ENCODE measurements at places on chromosomes 7 and 10.

DNA sequence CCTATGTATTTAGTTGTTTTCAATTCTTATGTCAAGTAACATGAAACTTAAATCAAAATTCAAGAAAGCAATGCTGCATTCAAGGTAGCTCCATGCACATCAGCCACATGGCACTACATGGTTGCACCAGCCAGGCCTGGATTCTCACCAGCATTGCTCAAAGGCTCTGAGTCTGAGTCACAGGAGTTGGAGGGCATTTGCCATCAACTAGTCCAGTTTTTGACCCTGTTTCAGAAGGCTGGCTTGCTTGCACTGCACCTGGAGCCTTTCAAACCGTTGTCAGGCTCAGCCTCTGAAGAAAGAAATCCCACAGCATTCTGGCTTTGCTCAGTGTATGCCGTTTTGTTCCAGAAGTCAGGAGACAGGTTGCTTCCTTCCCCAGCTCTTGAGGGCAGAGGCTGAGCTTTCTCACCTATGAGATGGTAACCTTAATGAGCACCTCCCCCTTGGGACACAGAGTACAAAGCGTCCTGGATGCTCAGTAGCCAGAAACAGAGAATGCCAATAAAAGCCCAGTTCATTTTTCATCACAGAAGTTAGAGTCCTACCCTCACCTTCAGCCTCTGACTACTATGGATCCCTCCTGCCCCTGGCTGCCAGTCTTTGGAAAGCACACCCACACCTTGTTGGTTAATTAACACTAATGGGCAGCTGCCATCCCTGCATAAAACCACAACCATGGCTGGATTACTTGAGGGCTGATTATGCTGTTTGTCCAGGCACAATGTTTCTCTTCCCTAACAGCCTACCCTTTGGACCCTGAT lies 288.4 kb upstream of the LRRTM3 start:
- DNase-seq: peak; percentile 43

DNA sequence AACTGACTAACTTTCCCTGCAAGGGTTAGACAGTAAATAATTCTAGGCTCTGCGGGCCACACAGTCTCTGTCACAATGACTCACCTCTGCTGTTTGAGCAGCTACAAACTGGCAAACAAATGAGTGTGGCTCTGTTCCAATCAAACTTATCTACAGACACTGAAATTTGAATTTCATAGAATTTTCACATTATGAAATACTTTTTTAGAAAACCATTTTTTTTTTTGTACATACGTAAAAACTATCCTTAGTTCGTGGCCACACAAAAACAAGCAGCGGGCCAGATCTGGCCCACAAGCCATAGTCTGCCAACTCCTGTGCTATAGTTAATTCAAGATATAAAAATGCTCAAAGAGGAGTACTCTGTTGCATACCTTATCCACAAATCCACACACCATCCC lies 32.6 kb downstream of the PIP4K2A start:
- DNase-seq: peak; percentile 71

DNA sequence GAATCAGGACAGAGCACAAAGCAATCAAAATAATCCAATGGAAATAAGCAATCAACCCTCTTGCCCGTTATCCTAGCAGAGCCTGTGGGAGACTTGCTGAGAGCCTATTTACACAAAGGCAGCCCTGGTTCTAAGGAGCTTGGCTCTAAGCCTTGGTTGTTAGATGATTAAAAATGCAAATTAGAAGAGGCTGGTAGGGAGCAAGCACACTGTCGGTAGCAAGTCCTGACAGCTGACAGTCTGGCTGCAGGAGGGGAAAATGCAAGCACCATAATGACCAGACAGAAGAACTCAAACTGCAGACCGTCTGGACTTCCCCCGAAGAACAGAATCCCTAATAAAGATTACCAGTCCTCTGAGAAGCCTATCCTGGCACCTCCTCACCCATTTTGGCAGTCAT lies 131.8 kb upstream of the CTTNBP2 start:
- no peak for DNase-seq

- DNase-seq: no peak
Measured at GRCh38 chr7:24702755-24703154, 54.5 kb downstream of the GSDME start.

DNA sequence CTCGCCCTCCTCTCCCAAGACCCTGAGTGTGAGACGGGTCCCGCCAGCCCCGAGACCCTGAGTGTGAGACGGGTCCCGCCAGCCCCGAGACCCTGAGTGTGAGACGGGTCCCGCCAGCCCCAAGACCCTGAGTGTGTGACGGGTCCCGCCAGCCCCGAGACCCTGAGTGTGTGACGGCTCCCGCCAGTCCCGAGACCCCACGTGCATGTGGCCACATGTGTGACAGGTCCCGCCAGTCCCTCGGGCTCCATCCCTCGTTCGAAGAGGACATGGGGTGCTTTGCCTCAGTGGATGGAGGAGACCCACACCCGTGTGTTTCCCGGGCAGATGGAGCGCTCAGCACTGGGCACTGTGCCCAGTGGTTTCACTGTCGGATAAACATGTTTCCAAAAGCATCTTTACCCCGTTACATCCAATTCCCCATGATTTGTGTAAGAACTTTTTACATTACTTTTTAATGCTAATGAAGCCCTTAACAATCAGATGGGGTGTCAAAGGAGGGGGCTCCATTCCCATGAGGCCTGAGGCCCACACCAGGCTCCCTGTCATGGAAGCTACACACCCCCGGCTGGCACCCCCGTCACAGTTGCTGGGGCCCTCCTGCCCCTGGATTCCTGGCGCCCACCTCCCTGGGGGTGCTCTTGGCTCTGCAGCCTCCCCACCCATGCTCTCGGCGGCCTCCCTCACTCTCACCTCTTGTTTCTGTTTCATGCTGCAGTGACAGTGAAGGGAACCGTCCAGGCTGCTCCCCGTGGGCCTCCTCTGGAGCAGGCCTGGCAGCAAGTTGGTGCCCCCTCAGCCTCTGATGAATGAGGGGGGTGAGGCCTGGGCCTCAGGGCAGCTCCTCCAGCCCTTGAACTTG lies 48.5 kb upstream of the CFAP46 start:
- no peak for DNase-seq

DNA sequence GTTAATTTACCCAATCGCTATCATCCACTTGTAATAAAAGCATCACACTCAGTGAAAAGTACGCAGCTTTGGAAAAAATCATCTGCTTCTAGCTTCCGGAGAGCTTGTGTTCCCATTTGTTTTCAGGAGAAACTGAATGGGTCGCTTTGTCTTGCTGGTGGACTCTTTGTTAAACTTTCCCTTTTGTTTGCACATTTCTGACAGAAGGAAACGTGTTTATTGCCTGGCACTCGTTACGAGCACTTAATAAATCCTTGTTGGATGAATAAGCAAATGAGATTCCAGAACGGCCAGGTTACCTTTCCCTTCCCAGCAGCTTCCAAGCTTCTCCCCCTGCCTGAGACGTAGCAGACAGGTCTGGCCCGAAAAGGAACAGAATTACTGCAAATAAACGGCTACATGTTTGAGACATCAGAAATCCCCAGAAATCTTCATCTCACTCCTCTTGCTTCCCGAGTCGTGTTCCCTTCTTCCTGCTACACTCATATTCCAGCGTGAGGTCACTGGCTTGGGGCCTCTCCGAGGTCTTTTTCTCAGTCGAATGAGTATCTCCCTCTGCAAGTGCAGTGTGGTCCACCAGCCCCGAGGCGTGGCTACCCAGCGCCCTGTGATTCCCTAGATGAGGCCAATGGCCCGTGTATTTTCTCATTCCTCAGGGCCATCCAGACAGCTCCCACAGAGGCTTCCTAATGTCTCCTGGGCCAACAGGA lies 167.2 kb downstream of the FRMD4A start:
- DNase-seq: no peak

GRCh38 chr10:24483701-24484100 lies 240.0 kb downstream of the ARHGAP21 start:
- DNase-seq: peak; percentile 88

DNA sequence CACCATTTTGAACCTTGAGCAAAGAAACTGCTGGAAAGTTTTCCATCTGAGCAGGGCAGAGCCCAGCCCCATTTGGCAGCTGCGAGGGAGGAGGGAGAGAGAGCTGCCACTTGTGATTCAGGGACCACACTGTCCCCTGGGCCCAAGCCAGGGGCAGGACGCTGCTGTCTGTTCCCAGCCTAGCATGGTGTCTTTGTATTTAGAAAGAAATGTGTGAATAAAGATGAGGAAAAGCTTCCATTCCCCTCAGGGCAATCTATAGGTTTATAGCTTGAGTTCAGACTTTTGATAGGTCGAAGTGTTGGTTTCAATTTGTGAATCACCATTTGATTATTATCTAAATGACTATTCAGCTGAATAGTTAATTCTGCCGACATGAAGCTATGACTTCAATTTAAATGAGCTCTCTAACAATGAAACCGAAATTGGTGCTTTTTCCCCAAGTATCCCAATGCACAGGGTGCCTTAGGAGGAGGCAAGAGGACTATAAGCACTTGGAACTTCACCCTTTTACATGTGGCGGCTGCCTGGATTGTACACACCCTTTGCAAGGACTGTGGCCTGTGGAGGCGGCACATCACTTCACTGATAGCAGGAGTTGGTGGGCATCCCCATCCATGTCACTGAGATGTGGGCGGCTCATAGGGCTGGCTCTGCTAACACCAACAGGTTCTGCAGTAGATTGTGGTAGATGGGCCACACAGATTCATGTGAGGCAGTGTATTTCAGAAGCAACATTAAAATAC lies 223.5 kb downstream of the CCDC3 start:
- no peak for DNase-seq

GRCh38 chr10:51162002-51162401 lies 87.7 kb downstream of the PRKG1 start:
- DNase-seq: no peak

- DNase-seq: no peak
Measured at GRCh38 chr7:138865843-138866242, 67.8 kb upstream of the ATP6V0A4 start.

GRCh38 chr7:157923903-157924630 lies 587.3 kb downstream of the DNAJB6 start:
- no peak for DNase-seq

DNA sequence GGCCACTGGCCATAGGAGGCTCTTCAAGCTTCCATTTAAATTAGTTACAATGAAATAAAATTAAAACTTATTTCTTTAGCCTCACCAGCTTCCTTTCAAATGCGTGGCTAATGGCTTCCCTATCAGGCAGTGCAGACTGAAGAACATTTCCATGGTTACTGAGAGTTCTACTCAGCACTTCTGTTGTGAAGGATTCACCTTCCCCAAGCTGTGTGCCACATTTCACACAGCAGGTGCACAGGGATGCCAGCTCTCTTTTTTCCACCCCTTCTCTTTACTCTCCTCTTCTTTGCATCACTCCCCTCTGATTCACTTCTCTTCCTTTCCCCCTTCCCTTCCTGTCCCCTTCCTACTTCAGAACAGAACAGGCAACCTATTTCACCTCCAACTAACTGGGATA lies 833 bp downstream of the GDF2 start:
- DNase-seq: no peak

- no peak for DNase-seq
Measured at GRCh38 chr7:98046816-98047215, 56.8 kb upstream of the OCM2 start.

DNA sequence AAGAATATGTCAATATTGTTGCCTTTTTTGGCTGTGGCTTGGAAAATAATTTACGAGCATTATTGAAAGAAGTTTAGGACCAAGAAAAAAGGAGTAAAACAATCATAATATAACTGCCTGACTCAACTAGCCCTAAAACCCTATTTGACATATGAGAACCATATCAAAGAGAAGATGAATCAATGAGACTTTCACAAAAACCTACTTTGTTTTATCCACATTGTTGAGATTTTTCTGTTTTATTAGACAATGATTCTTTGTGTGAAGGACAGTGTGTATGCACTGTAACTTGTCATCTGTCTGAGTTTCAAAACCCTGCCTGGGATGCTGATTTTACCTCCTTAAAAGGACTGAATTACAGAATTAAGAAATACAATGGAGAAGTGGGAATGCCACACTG lies 19.0 kb downstream of the SOSTDC1 start:
- no peak for DNase-seq

DNA sequence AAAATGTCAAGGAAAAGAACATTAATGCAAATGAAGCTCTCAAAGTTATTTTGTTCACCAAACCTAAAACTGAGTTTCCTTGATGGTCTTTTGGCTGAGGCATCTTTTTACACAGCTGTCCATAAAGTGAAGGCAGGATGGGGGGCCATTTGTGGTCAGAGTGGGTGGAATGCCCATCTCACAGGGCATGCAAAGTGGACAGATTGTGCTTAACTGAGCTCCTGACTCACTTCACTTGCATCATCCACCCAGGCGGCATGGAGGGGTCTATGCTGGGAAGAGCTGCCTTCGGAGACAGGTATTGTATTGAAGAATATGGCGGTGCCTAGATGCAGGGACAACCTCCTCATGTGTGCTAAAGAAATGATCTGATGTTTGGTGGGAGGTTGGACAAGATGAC lies 905.3 kb downstream of the KCNMA1 start:
- DNase-seq: no peak

DNA sequence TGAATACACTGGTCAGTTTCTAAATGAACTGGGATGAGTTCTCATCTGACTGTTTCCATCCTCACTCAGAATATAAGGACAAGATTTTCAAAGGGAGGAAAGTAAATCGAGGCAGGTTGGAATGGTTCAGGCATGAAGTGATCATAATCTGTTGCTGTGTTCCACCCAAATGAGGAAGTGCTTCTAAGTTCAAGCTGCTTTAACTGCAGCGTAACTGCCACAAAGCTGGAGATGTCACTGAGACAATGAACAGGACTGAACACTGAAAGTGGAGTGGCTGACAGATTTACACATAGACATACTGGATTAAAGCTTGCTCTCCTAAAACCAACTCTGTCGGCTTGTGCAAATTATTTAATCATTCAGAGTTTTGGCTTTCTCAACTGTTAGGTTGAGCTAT lies 66.6 kb downstream of the GPR37 start:
- no peak for DNase-seq

- no peak for DNase-seq
Measured at GRCh38 chr7:20227291-20227795, 10.2 kb upstream of the MACC1 start.

GRCh38 chr10:79178614-79179163 lies 109.9 kb downstream of the ZMIZ1 start:
- DNase-seq: peak; percentile 82

GRCh38 chr10:133388236-133388972 lies 5.6 kb upstream of the MTG1 start:
- DNase-seq: no peak

DNA sequence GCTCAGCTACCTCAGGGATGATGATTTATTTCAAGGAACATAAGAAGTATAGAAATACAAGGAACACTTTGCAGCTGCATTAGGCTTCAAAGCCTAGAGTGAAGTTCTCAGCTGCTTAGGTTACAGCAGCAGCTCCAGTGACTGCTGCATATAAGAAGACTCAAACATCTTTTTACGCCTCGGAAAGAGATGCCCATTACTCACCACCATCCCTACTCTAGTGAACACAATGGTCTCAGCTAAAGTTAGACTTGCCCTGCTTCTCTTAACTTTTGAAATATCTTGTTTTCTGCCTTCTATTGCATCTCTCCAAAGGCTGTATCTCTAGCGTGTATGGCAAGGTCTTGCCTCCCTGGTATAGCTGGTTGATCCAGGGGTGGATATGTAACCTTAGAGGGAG lies 356.0 kb downstream of the PHF14 start:
- DNase-seq: no peak

GRCh38 chr7:124754576-124755268 lies 10.9 kb downstream of the GPR37 start:
- DNase-seq: no peak
